SHP77 treated with DMSO at 0.1 percent for 48 hours (cell line): ENCODE measurements at places on chromosomes 13 and 19.

- DNase-seq, result no peak
These were observed 2.3 kb downstream of the EEF2 start for GRCh38 chr19:3982701-3983541.

DNA sequence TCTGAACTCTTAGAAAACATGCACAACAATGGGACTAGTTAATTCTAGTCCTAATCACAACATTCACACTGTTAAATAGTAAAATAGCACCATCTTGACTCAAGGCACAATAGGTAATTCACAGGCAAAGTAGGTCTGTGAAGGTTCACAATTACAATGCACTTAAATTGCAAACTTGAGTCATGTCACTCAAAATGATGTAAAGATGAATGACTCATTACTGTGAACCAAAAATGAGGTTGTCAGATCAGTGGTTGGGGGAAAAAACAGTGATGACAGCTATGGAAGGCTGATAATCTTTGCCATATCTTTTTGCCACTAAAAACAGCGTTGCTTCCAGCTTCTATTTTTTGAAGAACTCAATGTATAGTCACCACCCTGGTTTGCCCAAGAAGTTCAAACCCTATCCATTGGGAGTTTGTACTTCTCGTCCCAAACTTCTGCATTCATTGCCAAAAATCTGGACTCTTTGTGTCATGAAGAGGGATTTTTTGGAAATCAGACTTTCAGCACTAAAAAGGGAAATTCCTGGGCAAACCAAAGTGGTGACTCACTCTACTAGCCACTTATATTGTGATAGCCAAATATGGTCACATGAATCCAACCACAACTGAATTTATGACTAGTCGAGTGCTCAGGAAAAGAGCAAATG lies 200.9 kb upstream of the TMTC4 start:
- DNase-seq, result no peak

GRCh38 chr13:100510208-100510957 lies 78.2 kb downstream of the GGACT start:
- no peak for DNase-seq

DNA sequence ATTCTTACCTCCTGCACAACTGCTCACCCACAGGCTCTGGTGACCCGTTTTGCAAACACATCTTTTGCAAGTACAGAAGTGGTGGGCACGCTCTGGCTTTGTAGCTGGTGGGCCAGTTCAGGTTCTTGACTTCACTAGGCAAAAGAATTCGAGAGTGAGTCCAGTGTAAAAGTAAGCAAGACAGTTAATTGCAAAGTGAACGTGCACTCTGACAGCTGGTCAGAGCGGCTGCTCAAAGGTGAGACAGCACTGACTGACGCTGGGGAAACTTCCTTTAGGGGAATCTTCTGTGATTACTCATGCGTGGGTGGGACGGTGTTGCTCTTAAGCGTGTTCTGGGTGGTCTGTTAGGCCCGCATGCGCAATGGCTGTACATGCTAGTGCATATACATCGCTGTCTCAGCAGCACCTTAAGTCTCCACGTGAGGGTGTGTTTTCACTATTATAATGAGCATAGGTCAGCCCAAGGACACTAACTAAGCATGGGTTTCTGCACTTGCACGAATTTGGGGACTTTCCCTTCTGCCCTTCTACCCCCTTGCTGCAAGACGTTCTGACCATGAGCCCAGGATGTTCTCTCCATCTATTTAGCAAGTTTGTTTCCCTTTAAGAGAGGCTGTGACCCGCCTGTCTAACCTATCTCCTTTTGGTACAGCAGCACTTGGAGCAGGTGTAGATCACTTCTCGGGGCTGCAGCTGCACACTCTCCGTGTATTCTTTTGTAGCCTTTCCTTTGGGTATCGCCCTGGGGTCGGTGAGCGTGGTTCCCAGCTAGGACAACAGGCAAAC lies 30.2 kb upstream of the CD33 start:
- no peak for DNase-seq

DNA sequence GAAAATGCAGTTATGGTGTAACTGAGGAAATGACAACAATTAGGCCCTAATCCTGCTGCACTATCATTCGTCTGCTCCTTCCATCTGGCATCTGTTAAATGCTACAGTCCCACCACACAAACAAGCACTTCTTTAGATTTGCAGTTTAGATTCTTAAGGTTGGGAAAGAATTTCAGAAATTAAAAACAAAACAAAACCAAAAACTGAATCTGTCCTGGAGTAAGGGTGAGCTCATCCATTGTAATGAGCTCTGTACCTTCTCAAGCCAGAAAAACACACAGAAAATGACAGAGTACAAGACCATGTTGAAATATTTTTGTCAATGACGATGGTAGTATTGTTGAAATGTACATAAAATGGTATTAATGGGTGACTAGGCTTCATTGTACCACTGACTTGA lies 28.3 kb downstream of the SMAD9 start:
- no peak for DNase-seq
